Activated CD4-positive, alpha-beta memory T cell treated with anti-CD3 and anti-CD28 coated beads, Interleukin-2, amount 10 ng/mL, durations not matched to agents 7 days and 5 days (primary cell): ENCODE measurements at places on chromosomes 2 and 18.

DNA sequence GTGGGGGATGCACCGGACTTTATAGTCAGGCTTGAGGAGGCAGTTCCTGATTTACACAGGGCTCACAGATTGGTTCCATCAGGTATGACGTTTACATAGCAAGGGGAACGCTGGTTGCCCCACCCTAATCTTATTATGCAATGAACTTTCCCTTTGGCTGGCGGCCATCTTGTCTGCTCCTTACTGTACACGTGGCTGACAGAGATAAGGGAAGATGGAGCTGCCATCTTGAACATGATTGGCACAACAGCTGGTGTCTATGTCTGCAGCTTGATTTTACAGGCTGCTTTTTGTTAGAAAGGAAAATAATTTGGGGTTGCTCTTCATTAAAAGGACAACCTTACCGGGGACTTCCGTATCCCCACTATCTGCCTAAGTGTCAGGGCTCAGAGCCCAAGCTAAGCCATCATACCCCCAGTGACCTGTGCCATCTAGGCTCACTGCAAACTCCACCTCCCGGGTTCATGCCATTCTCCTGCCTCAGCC, 33.5 kb upstream of the ATG16L1 start:
- no peak overlapping the region for H3K4me3 ChIP-seq
- no peaks in the 10 kb centered on the region for H3K27me3 ChIP-seq
- peaks cover 6% of the 10 kb centered on the region for H3K36me3 ChIP-seq
- no peak overlapping the region for H3K27ac ChIP-seq
- no peak for DNase-seq
- H3K4me1 ChIP-seq, result no peaks in the 10 kb centered on the region

DNA sequence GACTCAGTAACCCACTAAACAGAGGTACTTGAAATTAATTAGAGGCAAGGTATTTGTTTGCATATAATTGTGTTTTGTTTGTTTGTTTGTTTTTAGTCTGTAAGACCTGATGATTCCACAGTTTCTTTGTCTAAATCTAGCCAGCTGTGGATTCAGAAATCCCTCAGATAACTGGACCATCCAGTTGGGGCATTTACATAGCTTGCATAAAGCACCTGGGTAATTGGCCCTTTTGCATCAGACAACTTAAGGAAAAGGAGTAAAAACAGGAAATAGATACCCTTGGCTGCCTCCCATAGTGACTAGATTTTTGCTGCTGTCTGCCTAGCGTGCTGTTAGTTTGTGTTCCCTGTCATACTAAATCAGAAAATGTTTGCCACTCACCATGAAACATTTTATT, 46.6 kb upstream of the XIRP2 start:
- H3K27me3 ChIP-seq, result no peaks in the 10 kb centered on the region
- DNase-seq, result no peak
- H3K27ac ChIP-seq, result no peak overlapping the region
- H3K4me1 ChIP-seq, result no peaks in the 10 kb centered on the region
- H3K36me3 ChIP-seq, result no peaks in the 10 kb centered on the region

GRCh38 chr18:59560556-59560955, 136.7 kb downstream of the CCBE1 start:
- H3K36me3 ChIP-seq, result no peaks in the 10 kb centered on the region
- no peak for DNase-seq
- no peak overlapping the region for H3K4me3 ChIP-seq
- no peak overlapping the region for H3K27ac ChIP-seq
- H3K4me1 ChIP-seq, result no peaks in the 10 kb centered on the region

DNA sequence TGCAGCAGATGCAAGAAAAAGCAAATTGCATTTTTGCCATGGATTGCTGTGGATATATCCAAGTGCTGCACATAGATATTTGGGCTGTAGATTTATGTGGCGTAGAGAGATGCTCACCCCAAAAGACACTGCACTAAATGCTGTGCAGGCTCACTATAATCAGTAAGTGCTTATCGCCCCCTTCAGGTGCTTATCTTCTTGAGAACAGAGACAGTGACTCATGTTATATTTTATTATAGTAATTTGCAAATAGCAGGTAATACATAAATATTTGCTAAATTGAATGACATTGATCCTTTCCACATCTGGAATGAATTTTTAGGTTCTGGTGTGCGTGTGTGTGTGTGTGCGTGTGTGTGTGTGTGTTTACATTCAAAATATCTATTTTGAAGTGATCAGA, 36.8 kb upstream of the PLEKHM3 start:
- H3K27ac ChIP-seq, result no peak overlapping the region
- peaks cover 7% of the 10 kb centered on the region for H3K27me3 ChIP-seq
- H3K4me1 ChIP-seq, result no peaks in the 10 kb centered on the region
- H3K4me3 ChIP-seq, result no peak overlapping the region

DNA sequence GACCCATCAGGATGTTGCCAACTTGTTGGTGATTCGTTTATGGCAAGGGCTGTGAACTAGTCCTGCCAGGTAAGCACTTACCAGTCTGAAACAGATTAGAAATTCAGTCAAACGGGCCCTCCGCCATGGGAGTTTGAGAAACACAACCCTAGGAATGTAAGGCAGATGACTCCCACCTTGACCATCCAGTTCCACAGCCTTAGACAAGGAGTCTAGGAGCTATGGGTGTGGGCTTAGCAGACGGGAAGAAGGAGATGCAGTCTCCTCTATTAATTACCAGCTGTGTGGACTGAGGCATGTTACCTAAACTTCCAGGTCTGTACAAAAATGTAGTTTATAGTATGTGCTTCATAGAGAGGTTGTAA, 319.4 kb upstream of the NCKAP5 start:
- no peak overlapping the region for H3K4me3 ChIP-seq
- peaks cover 2% of the 10 kb centered on the region for H3K27me3 ChIP-seq
- no peaks in the 10 kb centered on the region for H3K4me1 ChIP-seq
- DNase-seq, result no peak
- H3K36me3 ChIP-seq, result no peaks in the 10 kb centered on the region
- no peak overlapping the region for H3K27ac ChIP-seq

DNA sequence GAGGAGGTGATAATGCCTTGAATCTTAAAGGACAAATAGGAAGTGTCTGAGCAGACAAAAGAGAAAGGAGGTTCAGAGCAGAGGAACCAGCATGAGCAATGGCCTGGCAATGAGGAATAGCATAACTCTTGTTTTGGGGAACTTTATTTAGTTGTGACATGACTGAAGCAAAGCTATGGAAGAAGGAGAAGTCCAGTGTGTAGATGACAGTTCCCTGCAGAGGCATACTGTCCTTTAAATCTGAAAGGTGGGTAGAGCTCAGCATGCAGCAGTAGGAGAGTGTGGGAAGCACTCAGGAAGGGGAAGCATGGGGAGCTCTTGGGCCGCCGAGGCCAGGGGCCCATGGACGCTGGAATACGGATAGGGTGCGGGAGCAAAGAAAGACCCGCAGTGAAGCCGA, 173.8 kb downstream of the SEPTIN10 start:
- H3K27ac ChIP-seq, result no peak overlapping the region
- no peaks in the 10 kb centered on the region for H3K4me1 ChIP-seq
- no peak for DNase-seq
- no peak overlapping the region for H3K4me3 ChIP-seq
- H3K27me3 ChIP-seq, result peaks cover 16% of the 10 kb centered on the region

- no peaks in the 10 kb centered on the region for H3K4me1 ChIP-seq
- H3K4me3 ChIP-seq, result no peak overlapping the region
- H3K27ac ChIP-seq, result no peak overlapping the region
- H3K36me3 ChIP-seq, result no peaks in the 10 kb centered on the region
- H3K27me3 ChIP-seq, result no peaks in the 10 kb centered on the region
Observed at GRCh38 chr18:8277270-8277669, 332.0 kb upstream of the RAB12 start.

GRCh38 chr2:196743165-196743564, 56.3 kb downstream of the GTF3C3 start:
- H3K4me3 ChIP-seq, result no peak overlapping the region
- DNase-seq, result no peak
- H3K36me3 ChIP-seq, result peaks cover 31% of the 10 kb centered on the region
- H3K27me3 ChIP-seq, result no peaks in the 10 kb centered on the region
- H3K27ac ChIP-seq, result no peak overlapping the region
- peaks cover 2% of the 10 kb centered on the region for H3K4me1 ChIP-seq

DNA sequence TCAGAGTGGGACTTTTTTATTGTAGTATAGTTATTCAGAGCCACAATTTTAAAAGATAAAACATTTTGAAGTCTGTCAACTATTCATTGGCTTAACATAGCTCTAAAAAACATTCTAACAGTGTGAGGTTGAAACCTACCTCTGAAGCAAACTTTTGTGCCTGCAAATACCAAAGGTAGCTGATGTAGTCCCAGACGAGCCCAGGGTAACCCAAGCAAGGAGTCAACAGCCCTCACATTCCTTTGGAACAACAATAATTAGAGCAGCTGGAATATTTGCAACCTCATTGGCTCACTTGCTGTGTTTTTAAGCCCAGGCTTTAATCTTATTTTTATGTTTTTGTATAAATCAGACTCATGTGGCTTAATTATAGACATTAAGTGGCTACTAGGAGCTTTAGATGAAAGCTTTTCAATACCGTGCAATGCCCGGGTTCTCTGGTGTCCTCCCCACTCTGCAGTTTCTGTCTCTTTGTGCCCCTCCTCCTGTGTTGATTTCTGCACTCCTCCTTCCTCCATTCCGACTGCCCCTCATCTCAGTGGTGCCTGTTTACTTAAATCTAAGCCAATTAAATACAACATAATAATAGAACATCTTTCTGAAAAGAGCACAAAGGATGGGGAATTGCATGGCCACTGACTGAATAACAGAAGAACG, 157.9 kb upstream of the UNC80 start:
- no peak overlapping the region for H3K4me3 ChIP-seq
- DNase-seq, result no peak
- H3K27ac ChIP-seq, result no peak overlapping the region
- H3K4me1 ChIP-seq, result no peaks in the 10 kb centered on the region
- no peaks in the 10 kb centered on the region for H3K27me3 ChIP-seq

GRCh38 chr2:176834226-176834625, 378.4 kb upstream of the HNRNPA3 start:
- peaks cover 2% of the 10 kb centered on the region for H3K4me1 ChIP-seq
- no peak overlapping the region for H3K4me3 ChIP-seq

DNA sequence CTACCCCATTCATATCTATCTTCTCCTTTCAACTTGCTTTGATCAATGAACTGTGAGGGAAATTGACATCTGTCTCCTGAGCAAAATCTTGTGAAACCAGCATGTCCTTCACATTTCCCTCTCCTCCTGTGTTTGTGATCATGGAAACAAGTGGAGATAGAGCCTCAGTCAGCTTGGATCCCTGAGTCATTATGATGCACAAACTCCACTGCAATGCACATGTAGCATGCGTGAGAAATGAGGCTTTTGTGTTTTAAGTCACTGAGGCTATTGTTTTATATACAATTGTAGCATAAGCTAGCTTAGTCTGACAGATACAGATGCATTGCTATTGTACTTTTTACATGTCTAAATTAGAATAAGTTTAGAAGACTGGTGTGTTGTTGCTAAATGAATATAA, 85.2 kb upstream of the HNMT start:
- no peak overlapping the region for H3K27ac ChIP-seq
- H3K4me3 ChIP-seq, result no peak overlapping the region
- H3K4me1 ChIP-seq, result no peaks in the 10 kb centered on the region
- no peak for DNase-seq
- no peaks in the 10 kb centered on the region for H3K36me3 ChIP-seq
- peaks cover 5% of the 10 kb centered on the region for H3K27me3 ChIP-seq

DNA sequence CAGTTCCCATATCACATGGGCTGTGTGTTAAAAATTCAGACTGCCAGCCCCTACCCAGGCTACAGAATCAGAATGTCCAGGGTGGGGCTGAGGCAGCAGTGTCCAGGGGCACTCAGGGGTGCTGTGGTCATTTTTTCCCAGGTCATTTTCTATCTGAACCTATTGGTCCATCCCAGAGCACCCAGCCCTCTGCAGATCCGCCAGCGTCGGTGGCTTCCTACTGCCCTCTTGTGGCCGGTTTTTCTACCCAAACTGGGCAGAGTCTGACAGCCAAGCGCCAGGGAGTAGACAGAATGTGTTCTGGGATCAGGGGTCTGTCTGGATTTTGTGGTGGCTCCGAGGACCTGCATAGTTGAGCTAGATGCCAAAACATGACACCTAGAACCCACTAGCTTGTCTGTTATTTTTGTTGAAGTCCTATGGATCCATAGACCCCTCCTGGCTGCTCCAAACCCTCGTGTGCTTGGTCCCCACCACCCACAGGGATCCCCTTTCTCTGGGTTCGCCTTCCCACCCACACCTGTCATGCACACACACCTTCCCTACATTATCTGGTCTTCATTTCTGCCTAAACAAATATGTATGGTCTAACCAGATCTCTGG, 34.1 kb upstream of the RMDN2 start:
- no peak overlapping the region for H3K27ac ChIP-seq
- H3K36me3 ChIP-seq, result no peaks in the 10 kb centered on the region
- H3K4me3 ChIP-seq, result no peak overlapping the region
- H3K27me3 ChIP-seq, result peaks cover 13% of the 10 kb centered on the region
- peaks cover 29% of the 10 kb centered on the region for H3K4me1 ChIP-seq

DNA sequence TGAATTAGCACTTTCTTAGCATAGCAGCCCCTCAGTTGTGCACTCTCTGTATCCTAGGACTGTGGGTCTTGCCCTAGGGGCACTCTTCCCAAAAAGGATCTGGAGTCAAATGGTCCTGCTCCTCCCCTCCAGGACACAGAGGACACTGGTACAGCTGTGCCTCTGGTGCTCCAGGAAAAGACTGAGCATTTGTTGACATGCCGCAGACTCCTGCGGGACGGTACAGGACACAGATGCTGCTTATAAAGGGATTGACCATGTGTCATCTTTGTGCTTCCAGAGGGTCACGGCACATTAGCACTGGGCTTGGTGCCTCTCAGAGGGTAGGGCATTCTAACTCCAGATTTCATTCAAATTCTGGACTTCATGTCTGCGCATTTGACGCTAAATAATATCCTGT, 110.5 kb downstream of the KLF7 start:
- no peak overlapping the region for H3K4me3 ChIP-seq
- DNase-seq, result no peak
- H3K36me3 ChIP-seq, result no peaks in the 10 kb centered on the region
- H3K27ac ChIP-seq, result no peak overlapping the region
- H3K27me3 ChIP-seq, result peaks cover 22% of the 10 kb centered on the region
- H3K4me1 ChIP-seq, result no peaks in the 10 kb centered on the region

- no peak overlapping the region for H3K4me3 ChIP-seq
- H3K27ac ChIP-seq, result no peak overlapping the region
- H3K27me3 ChIP-seq, result no peaks in the 10 kb centered on the region
- peaks cover 1% of the 10 kb centered on the region for H3K4me1 ChIP-seq
- DNase-seq, result no peak
- no peaks in the 10 kb centered on the region for H3K36me3 ChIP-seq
Observed at GRCh38 chr18:55110436-55110835, 151.2 kb upstream of the CCDC68 start.

DNA sequence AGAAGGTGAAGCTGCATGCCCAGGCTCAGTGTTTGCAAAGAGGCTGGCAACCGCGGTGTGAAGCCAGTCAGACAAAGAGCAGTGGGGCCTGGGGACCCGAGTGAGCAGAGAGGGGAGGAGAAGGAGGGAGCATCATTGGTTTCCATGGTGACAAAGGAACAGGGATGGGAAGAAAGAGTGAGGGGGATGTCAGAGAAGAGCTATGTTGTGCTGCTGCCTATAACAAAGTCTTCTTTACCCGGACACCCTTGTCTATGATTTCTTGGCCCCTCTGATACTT, 14.5 kb downstream of the TMEM247 start:
- H3K27me3 ChIP-seq, result peaks cover 13% of the 10 kb centered on the region
- H3K4me3 ChIP-seq, result no peak overlapping the region
- H3K4me1 ChIP-seq, result peaks cover 12% of the 10 kb centered on the region
- H3K36me3 ChIP-seq, result no peaks in the 10 kb centered on the region
